ENCODE measurements at places on chromosomes 5 and 9.

- DNase-seq: no peak
Observed at GRCh38 chr9:6197330-6197729, 18.3 kb upstream of the IL33 start.

- no peak for DNase-seq
Observed at GRCh38 chr5:103346162-103346748, 87.7 kb downstream of the MACIR start.

GRCh38 chr9:133980864-133981588 is 11.1 kb downstream of the VAV2 start:
- no peak for DNase-seq

DNA sequence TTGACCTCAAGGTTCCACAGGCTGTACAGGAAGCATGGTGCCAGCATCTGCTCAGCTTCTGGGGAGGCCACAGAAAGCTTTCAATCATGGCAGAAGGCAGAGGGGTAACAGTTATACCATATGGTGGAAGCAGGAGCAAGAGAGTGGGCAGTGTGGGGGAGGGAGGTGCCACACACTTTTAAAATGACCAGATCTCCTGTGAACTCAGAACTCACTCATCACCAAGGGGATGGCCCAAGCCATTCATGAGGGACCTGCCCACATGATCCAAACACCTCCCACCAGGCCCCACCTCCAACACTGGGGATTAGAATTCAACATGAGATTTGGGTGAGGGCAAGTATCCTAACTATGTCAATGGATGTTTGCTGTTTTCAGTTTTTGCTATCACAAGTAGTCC is 16.2 kb downstream of the CYFIP2 start:
- DNase-seq: no peak

GRCh38 chr9:101460965-101461364 is 25.4 kb upstream of the ALDOB start:
- no peak for DNase-seq

Measured in left lung (tissue), 14 donors.